ENCODE measurements at places on chromosomes 7 and 10.

GRCh38 chr7:128725531-128725930 is 13.6 kb upstream of the CALU start:
- DNase-seq: no peak

DNA sequence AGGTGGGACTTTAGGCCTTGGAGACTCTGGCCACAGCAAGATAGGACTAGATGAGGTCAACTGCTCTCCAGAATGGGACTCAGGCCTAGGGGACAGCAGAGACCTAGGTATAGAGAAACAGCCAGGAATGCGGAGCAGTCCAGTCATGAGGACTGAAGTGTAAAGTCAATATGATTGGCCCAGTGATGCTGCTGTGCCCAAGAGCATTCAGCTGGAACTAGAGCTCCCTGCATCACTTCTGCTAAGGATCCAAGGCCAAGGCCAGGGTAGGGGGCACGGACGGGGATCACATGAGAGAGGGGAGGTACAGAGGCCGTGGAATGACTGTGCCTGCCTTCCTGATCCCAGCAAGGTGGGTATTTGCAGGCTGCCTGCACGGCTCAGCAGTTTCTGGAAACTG is 237.9 kb downstream of the FRMD4A start:
- no peak for DNase-seq

DNA sequence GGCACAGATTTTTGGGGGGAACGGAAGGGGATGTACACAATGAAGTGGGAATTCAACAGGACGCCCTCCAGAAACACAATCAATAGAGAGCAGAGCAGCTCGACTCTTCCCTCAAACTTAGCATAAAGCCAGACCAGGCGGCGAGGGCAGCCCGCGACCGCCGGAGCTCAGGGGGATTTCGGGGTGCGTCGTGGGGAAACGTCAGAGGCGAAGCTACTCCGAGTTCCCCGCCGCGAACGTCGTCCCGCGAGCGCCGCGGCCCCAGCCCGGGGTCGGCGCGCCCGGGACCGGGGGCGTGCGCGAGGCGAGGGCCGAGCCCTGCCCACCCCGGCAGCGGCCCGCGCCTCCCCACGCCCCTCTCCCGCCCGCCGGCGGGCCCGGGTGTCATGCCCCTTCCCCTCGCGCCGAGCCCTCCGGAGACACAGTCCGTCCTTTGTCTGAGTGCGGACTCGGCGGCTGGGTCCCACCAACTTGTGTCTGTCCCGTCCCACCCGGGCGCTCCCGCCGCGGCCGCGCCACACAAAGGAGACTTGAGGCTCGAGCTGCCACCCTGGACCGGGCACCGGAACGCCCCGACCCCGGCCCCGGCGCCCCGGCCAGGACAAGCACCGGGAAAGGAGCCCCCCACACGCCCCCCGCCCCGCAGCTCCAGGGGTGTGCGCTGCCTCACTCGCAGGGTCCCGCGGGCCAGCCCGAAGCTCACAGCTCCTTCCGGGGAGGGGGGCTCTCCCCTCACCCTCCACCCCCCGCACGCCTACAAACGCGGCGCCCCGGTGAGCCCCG is 634 bp downstream of the EZH2 start:
- no peak for DNase-seq

GRCh38 chr10:84762754-84763394 is 434.5 kb downstream of the CCSER2 start:
- DNase-seq: no peak

DNA sequence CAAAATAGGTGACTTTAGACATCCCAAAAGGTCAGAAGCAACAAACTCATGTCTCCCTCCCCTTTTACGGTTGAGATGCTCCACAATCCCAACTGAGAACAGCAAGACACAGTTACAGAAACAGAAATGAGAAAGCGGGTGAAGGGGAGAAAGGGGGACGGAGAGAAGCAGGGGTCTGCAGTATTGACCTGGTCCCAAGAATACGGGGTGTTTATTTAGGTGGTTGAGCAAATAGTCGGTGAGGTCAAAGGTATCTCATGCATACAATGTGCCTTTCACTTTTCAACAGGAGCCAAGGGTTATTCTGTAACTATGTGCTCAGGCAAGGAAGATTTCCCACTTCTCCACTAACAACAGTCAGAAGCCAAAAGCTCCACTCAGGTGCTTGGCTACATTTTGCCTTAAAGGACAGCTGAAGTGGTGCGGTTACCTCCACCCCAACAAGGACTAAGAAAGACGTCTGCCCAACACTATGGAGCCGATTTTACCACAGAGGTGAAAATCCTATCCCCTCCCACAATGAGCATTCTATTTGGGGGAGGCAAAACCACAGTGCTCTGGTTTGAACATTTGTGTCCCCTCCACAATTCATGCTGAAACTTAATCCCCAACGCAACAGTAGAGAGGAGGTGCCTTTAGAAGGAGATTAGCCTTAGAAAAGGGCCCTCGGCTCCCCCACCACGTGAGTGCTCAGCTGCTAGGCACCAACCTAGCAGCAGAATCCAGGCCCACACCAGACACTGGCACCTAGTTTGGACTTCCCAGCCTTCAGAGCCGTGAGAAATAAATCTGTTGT is 77.9 kb downstream of the PARD3 start:
- DNase-seq: no peak

DNA sequence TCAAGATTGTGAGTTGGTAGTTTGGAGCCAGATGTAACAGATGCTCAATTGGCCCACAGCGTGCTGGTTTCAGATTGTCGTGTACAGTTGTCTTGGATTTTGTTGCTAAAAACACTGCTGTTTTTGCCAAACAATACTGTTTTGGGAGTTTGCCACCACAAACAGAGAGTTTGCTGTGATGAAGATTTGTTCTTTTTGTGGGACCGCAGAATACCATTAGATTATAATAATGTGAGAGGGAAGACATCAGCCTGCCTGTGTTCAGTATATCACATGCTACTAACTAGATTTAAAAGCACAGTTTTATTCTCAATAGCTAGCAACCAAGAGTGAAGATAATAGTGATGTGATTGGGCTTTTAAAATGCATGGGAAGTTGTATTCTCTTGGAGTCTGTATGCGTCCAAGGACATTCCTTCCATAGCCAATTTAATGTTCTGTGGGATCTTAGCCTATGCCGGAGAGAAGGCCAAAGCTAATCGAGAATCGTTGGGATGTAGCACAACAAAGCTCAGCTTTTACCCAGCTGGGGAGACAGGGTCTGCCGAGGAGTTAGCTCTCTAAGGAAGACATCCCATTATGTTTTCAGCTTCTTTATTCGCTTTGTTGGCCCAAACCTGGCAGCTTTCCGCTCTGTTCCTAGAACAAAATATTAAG is 18.7 kb upstream of the ITGA8 start:
- no peak for DNase-seq

DNA sequence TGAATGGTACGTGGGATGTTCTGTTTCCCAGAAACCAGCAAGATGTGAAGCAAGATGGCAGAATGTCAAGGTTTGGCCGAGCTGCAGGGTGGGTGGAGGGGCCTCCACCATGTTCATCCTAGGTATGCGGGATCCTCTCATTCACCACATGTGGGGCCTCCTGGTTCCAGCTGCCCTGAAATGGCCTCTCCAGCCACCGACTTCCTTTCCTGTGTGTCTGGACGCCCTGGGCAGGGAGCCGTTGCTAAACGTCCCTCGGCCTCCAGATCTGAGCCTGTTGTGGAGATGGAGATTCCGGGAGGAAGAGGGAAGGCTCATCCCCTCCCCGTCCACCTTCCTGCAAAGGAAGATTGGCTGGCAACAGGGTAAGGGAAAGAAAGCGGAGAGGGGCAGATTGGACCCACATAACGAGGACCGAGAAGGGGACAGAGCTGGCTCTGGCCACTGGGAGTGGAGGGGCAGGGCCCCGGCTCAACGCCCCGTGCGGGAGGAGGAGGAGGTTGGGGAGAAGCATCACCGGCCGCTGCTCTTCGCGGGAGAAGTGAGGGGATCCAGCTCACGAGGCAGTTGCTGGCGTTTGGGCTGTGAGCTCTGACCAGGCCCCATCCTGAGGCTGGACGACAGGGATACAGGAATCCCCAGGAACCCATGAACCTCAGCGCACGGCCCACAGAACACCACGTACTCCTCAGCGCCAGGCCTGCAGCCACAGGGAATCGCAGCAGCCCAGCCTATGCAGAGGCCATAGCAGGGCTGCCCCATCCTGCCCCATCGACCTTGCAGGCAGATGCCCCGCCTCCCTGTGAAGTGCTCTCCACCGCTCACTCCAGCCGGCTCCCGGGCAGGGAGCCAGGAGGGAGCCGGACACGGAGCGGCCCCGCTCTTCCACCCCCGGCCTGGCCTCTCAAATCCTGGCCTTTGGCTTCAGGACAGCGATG is 98.3 kb downstream of the FOXL3 start:
- no peak for DNase-seq

- peak; percentile 11 for DNase-seq
Measured at GRCh38 chr7:113945018-113945938, 26.5 kb upstream of the PPP1R3A start.

- DNase-seq: peak; percentile 20
Measured at GRCh38 chr7:78368771-78369170, 570.2 kb downstream of the PHTF2 start.

DNA sequence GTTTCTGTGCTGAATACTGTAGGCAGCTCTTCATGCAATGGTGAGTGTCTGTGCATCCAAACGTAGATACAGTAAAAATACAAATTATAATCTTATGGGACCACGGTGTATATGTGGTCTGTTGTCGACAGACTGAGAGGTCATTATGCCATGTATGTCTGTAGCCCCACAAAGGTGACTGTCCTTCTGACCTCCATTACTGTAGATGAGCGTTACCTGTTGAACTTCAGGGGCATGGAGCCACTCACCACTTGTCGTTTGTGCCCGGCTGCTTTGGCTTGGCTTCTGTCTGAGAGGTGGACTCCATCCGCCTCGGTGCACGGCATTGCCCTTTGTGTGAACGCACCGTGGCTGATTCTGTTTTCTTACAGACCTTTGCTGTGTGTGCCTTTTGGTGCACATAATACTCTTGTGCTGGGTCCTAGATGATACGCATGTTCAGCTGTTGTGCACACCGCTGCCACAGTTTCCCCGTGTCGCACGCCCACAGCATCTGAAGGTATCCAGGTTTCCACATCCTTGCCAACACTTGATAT is 2.9 kb downstream of the UBE3C start:
- DNase-seq: no peak

DNA sequence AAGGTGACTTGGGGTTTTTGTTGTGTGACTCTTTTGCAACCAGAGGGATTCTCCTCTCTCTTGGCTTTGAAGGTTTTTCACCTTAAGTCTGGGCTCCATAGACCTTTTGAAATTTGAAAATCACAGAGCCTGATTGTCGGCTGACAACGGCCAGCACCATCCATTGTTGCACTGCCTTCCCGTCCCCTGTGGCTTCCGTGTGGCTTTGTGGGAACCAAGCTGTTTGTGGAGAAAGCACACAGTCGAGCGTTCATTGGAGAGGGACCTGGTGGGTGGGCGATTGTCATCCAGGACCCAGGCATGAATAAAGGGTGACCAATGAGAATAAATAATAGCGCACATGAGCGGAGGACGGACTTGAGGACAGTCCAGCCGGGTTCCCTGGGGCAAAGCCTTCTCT is 7.4 kb upstream of the RAMP3 start:
- DNase-seq: no peak

GRCh38 chr7:84647797-84648757 is 453.5 kb upstream of the SEMA3A start:
- peak; percentile 92 for DNase-seq

DNA sequence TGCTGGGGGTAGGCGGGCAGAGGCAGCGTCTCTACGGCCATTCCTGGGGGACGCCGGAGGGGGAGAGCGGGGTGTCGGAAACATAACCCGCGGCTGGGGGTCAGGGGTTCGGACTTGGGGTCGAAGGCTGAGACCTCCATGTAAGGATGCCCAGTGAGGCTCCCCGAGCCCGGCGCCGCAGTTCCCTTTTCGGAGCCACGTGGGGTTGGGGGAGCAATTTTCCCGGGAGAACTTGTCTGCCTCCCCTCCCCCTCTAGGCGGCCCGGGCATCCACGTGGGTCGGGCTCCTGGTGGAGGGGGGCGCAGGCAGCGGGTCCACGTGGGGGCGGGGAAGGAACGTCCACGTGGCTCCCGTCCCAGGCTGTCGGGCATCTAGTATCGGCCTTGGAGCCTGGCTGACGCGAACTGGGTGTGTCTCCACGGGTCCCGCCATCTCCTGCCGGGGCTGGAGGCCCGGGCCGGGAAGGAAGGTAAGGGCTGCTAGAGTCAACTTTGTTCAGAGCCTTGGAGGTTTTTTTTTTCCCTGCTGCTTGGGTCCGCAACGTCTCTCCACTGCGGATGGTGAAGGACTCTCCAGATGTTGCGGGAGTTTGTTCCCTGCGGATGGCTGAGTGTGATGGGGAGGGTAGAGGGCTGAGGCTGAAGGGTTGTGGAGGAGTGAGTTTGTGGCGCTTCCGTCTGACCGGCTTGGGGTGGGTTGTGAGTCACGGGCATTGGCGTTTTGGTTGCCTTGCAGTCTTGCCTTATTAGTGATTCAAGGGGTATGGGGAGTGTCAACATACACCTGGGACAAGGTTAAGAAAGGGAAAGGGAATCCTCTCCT is 744 bp downstream of the PPRC1 start:
- peak; percentile 79 for DNase-seq

- DNase-seq: no peak
Measured at GRCh38 chr10:116787053-116787659, 44.8 kb upstream of the HSPA12A start.

DNA sequence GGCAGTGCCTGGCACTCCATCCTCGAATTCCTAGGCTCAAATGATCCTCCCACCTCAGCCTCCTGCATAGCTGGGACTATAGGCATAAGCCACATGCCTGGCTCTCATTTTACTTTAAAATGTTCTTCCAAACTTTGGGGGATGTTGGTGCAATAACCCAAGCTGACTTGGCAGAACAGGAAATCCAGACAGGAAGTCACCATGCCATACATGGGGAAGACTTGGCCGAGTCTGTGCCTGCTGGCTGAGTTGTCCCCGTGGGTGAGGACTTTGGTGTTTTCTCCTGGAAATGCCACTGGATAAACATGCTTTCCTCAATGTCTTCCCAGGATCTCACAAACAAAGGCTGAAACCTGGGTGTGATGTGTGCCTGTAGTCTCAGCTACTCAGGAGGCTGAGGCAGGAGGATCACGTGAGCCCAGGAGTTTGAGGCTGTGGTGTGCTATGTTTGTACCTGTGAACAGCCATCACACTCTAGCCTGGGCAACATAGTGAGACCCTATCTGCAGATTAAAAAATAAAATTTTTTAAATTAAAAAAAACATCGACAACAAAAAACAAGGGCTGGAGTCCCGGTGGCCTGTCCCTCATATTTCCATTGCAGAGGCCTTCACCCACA is 19.8 kb downstream of the HKDC1 start:
- DNase-seq: peak; percentile 32

GRCh38 chr10:3512263-3512662 is 272.7 kb downstream of the KLF6 start:
- DNase-seq: no peak

- no peak for DNase-seq
Measured at GRCh38 chr7:121383235-121383910, 12.7 kb downstream of the FAM3C start.

GRCh38 chr7:8094164-8095140 is 125.9 kb downstream of the GLCCI1 start:
- DNase-seq: no peak

- peak; percentile 22 for DNase-seq
Measured at GRCh38 chr7:91079487-91079886, 184.7 kb upstream of the FZD1 start.

All from HCEC 1CT (cell line).